Ecto neural progenitor cell (in vitro differentiated cells): ENCODE measurements at places on chromosomes 3 and 15.
A peak's percentile ranks its signal among the peaks of the same experiment; 100 is the strongest.

GRCh38 chr3:114498539-114499370, 204.9 kb downstream of the TIGIT start:
- DNase-seq: no peak

GRCh38 chr3:189419038-189419437, 212.2 kb upstream of the TP63 start:
- DNase-seq: no peak

DNA sequence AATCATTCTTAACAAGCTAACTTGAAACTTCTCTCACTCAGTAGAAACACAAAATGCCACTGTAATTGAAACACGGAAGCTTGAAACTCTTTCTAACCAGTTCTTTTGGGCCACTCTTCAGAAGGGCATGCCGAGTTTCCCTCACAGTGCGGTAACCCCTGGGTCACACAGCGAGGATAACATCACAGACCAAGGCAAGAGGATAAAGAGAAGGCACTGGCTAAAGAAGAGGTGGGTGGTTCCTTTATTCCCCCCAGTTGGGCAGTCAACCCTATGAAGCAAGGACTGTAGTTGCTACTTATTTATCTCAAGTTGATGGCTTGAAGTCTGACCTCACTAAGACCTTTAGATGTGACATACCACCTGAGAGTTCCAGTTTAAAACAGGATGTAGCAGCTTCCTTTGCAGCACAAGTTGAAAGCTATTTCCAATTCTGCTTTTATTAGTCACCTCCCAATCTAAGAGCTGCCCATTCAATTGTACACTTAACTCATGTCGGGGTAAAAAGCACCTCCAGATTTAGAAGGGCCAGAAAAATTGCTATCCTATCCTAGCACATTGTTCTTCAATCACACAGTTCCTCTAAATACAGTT, 272.4 kb downstream of the TIGIT start:
- DNase-seq: no peak

- no peak for DNase-seq
Observed at GRCh38 chr15:81909011-81909358, 136.8 kb downstream of the MEX3B start.

GRCh38 chr3:50299929-50300680, 900 bp upstream of the HYAL3 start:
- no peak for DNase-seq

DNA sequence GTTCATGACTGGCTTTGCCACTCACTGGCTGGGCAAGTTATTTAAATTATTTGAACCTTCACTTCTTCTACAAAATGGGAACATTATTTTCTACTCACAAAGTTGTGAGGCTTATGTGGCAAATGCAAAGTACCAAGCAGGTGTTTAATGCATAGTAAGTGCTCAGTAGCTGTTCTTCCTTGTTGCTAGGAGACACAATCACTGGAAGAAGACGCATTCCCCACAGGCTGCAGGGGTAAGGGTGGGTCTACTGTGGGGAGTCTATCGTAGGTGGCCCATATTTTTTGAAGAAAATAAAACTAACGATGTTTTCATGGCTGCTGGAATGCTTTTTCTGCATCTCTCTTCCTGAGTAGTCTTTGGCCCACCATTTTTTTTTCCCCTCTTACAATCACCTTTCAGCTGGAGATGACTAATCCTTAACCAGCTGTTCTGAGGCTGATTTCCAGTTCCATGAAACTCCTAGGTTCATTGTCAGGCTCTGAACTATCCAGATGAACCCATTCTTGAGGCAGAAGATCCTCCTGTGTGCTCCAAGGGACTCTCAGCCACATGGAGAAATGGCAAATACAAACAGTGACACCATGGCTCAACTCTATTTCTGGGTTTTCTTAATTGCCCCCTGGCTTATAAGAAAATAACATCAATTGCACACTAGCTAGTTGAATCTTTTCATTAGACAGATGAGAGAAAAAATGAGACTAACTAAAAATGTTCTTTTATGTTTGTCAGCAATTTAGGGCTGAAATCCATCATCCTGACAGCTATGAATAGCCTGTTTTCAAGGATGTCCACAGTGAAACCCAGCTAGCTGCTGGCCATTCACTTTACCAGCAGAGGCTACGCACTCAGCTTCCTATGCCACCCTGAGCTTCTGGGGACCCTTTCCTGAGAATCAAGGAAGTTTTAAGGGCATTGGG, 108.3 kb upstream of the ETV5 start:
- no peak for DNase-seq

- no peak for DNase-seq
Observed at GRCh38 chr3:79881431-79881830, 113.6 kb upstream of the ROBO1 start.

DNA sequence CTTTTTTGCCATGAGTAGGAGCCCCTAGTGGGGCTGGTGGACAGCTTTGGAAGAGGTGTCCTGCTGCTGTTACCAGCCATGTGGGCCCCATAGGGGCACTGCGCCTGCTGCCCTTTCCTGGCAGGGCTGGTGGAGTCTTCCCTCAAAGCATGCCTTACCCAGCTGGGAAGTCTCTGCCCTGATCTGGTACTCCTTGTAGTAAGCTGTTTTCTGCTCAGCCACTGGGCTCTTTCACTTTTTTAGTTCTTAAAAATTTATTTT, 26.2 kb downstream of the HMCES start:
- DNase-seq: peak; percentile 44

GRCh38 chr15:90934949-90935751, at the start of gene UNC45A:
Gene UNC45A (plus strand): TSS chr15:90935285. CDS start chr15:90935325, 40 bp downstream.
- DNase-seq: peak; percentile 94

DNA sequence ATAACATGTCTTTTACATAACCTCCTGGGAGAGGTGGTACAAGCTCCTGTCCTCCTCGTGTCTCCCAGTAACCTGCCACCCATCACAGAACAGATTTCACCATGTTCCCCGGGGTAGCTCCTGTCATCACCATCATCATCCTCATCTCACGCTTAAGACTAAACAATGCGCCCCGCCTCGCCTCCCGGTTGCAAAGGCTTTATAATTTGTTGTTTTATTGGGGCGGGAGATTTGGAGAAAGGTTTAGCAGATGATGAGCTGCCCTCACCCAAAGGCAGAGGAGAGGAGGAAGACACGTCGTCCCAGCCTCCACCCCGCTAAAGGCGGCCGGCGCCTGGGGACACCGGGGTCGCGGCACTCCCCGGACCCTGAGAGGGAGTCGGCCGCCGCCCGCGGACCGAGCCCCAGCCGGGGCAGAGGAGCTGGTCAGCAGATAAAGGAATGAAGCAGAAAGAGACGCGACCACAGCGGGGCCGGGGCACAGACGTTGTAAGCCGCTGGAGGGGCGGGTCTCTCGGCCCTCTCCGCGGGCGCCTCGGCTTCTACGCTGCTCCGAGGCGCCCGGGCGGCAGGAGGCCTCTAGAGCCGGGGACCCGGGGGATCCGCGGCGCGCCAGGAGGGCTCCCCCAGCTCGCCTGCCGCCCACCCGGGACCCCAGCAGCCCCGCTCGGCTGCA, 589 bp downstream of the HERC1 start:
- DNase-seq: peak; percentile 81

DNA sequence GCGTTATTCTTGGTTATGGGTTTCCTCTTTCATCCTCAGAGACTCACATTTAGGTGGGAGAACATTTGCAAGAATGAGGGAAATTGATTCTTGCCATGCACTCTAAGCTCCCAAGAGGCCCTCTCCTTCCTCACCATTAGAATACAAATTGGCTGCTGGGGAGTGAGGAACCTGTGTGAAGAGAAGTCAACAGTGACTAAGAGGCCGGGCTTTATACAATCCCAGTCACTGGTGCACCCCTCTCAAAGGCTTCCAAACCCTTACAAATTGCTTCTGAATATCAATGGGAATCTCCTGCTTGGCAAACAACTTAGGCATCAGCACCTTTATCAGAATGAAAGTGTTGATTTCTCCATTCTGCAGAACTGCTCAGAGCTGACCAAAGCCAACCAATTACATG, 16.5 kb upstream of the RGMA start:
- DNase-seq: no peak

DNA sequence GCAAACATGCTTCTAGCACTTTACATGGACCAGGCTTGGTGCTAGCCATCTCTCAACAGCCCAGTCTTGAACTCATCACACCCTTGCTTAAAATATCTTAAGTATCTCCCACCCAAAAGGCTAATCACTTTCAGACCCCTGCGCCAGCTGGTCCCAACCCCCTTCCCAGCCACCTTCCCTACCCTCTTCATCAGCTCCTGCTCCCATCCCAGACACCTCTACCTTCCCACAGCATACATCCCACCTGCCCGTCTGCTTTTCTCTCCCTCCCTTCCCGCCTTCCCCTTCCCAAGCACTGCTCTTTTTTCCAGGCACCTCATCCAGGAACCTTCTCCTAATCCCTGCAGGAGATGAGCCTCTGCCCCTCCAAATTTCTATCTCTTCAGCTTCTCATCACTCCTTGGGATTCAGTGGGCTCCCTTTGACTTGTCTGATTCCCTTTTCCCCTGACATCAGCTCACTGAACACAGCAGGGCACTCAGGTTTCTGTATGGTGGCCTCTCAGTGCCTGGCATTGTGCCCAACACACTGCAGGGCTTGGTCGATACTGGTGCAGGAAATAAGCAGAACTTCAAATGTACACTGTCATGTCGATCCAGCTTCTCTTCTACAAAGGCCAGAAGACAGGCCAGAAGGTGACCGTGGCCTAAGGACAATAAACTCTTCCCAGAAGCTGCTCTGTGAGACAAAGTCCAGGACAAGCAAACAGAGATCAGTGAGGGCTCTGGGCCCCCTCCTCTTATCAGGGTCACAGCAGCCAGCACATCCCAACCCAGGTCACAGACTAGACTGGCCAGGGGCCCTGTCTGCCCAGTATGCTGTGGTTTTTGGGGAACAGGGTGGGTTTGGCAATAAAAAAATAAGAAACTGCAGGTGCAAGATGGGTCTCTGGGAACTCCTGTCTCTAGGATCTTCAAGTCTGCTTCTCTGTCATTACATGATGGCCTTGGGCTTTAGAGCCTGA, 2.2 kb upstream of the ITIH1 start:
- DNase-seq: peak; percentile 38

- DNase-seq: no peak
Observed at GRCh38 chr3:133838916-133839800, 33.5 kb downstream of the SRPRB start.

- DNase-seq: no peak
Observed at GRCh38 chr3:129834580-129834979, 58.9 kb downstream of the TMCC1 start.

DNA sequence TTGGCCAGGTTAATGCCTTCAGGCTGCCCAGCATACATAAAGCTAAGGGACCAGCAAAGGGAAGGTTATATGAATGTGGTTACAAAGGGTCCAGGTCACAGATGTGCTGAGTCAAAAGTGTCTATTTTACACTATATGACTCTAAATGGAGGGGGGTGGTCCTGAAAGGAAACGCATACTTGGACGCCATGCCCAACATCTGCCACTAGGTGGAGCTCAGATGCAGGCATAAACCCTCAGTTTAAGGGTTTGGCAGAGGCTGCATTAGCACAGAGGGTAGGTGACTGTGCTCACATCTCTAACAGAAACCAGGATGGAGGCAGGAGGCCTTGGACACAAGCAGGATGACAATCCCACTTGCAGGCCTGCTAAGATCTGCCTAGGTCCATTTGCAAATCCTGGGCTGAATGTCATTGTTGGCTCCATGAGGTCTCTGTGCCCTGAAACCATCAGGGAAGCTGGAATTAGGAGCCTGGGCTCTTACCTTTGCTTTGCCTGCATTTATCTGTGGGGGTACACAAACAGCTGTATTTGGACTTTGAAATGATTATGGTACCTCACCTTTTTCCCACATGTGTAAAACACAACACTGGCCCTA, 55.8 kb downstream of the ZNF621 start:
- peak; percentile 78 for DNase-seq

- no peak for DNase-seq
Observed at GRCh38 chr15:48267766-48268165, 61.7 kb downstream of the SLC12A1 start.

DNA sequence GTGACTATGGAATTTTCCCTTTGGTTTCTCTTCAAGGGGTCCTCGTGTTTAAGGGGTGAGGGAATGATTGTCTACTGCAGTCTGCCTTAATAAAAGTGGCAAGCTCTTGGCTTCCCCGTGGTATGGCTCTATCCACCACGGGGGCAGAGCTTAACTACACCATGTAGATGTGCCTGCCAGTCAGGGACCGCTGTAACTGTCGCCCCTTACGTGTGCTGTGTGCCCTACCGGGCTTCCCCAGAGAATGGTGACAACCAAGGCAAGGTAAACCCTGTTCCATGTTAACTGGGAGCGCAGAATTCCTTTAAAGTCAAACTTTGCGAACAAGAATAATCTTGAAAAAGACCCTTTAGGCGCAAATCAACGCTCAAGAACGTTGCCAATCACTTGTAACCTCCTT, 966 bp upstream of the C3orf80 start:
- DNase-seq: no peak

- DNase-seq: no peak
Observed at GRCh38 chr3:43640681-43641080, 18.9 kb upstream of the ANO10 start.

DNA sequence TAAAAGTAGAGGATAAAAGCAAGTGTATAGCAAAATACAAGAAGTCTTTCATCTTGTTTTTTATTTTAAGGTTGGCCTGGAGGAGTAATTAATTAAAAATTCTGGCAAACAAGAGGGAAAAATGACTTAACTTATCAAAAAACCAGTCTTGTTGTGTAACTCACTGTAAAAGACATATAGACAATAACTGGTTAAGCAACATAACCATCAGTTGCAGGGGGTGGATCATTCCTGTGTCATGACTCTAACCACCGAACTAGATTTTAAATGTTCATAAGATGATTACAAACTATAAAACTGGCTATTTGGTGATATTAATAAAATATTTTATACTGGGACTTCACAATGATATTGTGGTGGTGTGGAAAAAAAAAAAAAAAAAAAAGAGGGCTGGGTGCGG, 130.6 kb downstream of the STAG1 start:
- DNase-seq: no peak

- DNase-seq: no peak
Observed at GRCh38 chr3:32961189-32961715, 9.8 kb downstream of the CCR4 start.

GRCh38 chr15:67083135-67083762, 17.8 kb downstream of the SMAD3 start:
- DNase-seq: no peak

DNA sequence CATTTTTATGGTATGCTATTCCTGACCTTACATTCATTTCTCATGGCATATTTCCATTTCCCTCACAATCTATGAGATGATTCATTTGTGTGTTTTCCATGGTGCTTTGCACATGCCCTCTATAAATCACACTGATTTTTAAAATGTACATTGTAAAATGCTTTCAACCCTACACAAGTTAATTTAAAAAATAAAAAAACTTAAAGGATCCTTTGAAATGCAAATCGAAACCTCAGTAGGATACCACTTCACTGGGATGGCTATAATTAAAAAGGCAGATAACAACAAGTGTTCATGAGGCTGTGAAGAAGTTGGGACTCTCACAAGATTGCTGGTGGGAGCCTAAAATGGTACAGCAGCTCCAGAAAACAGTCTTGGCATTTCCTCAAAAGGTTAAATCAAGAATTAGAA, 83.5 kb downstream of the FMN1 start:
- DNase-seq: no peak

GRCh38 chr3:123883701-123884202, 380 bp downstream of the MYLK start:
- peak; percentile 72 for DNase-seq

GRCh38 chr15:43293432-43293831, 26.7 kb upstream of the TGM5 start:
- no peak for DNase-seq
